ENCODE measurements at places on chromosomes 12 and 14.
A peak's percentile ranks its signal among the peaks of the same experiment; 100 is the strongest.

DNA sequence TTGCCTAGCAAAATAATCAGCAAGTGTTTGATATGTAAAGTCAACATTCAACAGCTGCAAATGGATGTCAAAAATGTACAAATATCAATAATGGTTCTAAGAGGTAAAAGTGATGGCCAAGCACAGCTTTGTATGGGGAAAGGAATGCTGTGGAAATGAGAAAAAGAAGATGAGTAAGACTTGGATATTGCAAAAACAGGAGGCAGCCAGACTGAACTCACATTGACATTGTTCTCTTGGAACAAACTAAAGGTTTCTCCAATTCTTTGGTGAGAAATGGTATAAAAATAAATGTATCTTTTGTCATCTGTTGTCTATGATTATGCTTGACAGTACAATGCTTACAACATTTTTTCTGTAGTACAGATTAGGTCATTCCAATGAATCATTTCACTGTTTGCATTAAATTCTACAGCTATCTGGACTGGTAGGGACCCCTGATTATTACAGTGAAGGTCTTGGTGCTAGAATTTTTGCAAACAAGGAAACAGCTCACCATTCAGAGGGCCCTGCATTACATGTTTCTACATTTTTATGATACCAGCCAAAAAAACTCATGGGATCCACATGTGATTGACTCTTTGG, 465.7 kb downstream of the NOVA1 start:
- DNase-seq = no peak

- DNase-seq = no peak
These were observed 42.9 kb upstream of the KCNA5 start for GRCh38 chr12:5000658-5001385.

DNA sequence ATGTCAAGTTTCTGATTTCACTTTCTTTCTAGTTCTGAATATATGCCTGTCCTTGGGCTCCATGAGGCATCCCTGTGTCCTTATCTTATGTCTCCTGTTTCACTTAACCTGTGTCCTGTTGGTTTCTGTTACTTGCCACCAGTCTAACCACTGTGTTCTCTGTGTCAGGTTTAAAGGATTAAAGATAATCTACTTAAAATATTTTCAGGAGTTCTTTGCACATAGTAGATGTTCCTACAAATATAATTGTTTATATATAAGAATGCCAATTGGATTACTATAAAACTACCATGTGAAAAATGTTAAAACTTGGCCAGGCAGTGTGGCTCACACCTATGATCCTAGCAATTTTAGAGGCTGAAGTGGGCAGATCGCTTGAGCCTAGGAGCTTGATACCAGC, 406.4 kb downstream of the CCER1 start:
- no peak for DNase-seq

GRCh38 chr12:105272152-105272551, 36.2 kb upstream of the APPL2 start:
- DNase-seq = no peak

GRCh38 chr12:52582971-52583456, 9.4 kb upstream of the KRT74 start:
- peak; percentile 91 for DNase-seq

DNA sequence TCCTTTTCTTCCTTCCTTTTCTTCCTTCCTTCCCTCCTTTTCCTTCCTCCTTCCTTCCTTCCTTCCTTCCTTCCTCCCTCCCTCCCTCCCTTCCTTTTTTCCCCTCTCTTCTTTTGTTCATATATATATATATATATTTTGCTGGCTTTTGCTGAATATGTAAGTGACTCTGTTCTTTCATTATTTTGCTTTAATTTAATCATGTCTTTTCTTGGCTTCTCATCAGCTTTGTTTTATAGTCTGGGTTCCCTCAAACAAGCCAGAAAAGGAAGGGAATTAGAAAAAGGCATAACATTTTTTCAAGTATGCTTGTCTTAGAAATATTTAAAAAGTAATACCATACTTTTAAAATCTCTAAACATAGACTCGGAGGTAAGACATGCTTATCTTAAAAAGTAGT, 219.9 kb upstream of the ATXN7L3B start:
- no peak for DNase-seq

- no peak for DNase-seq
These were observed 159.0 kb upstream of the PZP start for GRCh38 chr12:9367201-9367600.

- DNase-seq = no peak
These were observed 39.5 kb upstream of the NT5DC3 start for GRCh38 chr12:103880299-103881142.

DNA sequence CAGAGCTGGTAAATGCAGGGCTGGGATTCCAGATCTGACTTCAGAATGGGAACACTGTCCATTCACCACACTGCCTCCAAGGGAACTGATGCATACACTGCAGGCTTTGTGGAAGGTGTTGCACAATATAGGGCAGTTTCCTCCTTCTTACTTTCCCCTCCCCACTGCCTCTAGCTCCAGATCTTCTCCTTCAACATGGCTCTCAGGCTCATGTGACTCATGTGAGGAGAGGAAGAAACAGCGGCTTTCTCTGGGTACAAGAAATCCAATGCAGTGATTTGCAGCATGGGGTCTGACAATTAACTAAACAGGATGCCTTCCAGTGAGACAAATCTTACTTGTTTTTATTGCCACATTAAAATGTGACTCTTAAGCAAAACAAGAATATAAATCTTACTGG, 447.6 kb upstream of the CCDC196 start:
- DNase-seq = peak; percentile 7

- DNase-seq = no peak
These were observed 29.9 kb upstream of the BCDIN3D start for GRCh38 chr12:49872781-49873181.

- no peak for DNase-seq
These were observed 90.4 kb downstream of the PPP2R5E start for GRCh38 chr14:63452796-63453195.

GRCh38 chr14:93085911-93086310, 29.8 kb downstream of the ITPK1 start:
- no peak for DNase-seq

DNA sequence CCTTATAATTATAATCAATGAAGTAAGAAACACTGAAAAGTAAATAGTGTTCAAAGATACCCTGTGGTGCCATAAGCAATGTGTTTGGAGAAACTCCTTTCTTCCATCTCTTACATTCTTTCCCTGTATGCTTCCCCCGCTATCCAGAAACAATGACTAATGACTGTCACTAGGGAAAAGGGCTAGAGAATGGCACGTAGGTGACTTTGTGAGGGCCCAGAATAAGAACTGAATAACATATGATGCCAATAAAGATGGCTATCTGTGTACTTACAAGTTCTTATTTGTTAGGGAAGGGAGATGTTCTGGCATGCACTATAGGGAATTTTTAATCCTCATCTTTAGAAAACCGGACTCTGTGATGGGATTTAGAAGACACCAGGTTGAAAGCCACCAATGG, 4.7 kb upstream of the KRT7 start:
- no peak for DNase-seq

- DNase-seq = no peak
These were observed 6.0 kb downstream of the EML5 start for GRCh38 chr14:88786715-88787114.

- no peak for DNase-seq
These were observed 113.0 kb downstream of the MED13L start for GRCh38 chr12:116164250-116165035.

DNA sequence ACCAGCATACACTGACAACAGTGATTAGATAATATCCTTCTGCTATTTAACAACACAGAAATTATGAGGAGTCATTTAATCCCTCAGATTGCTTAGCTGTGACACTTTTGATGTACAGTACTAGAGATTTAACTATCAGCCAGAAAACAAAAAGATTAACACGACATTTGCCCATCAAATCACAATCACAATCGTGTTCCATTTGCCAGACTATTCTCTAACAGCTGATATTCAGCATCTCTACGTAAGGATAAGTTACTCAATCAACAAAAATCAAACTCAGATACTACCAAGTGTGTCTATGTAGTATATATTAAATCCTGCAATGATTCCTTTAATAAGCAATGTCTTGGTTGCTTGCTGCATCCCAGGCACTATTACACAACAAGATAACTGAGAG, 558.7 kb upstream of the USP15 start:
- DNase-seq = no peak

GRCh38 chr12:119649202-119649808, 18.6 kb upstream of the PRKAB1 start:
- DNase-seq = peak; percentile 17

DNA sequence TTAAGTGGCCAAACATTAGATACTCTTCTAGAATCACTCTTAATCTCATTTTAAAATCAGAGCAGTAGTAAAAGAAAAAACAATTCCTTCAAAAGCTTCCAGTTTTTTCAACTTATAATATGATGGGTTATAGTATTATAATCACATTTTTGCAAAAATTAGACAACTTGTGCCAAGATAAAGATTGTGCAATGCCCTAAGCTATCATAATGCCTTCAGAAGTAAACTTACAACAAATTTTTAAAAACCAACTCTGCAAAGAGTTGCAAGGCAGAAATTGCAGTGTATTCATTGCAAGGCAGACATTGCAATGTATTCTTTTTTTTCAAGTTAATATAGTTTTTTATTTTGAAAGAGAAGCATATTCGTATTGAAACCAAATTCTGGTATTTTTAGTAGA, 47.2 kb upstream of the KITLG start:
- no peak for DNase-seq

DNA sequence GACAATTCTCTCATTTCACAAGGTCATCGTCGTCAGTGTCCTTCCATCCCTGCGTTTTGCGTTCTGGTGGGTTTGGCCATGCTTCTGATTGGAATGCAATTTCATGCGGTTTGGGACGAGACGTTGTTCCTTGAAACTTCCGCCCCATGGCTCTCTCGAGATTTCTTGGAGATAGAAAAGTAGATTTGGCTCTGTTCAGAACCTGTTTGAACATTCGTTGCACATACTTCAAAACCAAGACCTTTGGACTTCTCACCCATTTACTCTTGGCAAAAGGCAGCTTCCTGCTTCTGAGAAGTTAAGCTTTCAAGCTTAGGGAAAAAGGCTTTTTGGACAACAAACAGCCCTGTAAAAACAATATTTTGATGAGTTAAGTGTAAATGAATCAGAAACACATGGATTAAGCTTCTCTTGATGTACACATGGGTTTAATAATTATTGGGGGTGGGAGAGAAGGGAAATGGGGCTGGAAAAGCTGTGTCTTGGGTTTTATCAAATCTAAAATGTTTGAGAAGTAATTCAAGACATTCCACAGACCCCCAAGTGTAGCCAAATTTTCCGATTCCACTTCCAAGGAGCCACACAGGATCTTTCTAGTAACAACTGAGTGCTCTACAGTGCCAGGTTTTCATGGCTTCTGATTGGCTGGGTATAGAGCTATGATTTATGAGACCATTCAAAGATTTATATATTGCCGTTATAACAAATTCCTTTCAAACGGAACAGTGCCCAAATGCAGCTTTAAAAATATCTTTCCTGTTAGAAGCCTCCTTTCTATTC, 467.2 kb downstream of the MED13L start:
- no peak for DNase-seq

GRCh38 chr14:48275301-48275700, 599.9 kb upstream of the MDGA2 start:
- no peak for DNase-seq

DNA sequence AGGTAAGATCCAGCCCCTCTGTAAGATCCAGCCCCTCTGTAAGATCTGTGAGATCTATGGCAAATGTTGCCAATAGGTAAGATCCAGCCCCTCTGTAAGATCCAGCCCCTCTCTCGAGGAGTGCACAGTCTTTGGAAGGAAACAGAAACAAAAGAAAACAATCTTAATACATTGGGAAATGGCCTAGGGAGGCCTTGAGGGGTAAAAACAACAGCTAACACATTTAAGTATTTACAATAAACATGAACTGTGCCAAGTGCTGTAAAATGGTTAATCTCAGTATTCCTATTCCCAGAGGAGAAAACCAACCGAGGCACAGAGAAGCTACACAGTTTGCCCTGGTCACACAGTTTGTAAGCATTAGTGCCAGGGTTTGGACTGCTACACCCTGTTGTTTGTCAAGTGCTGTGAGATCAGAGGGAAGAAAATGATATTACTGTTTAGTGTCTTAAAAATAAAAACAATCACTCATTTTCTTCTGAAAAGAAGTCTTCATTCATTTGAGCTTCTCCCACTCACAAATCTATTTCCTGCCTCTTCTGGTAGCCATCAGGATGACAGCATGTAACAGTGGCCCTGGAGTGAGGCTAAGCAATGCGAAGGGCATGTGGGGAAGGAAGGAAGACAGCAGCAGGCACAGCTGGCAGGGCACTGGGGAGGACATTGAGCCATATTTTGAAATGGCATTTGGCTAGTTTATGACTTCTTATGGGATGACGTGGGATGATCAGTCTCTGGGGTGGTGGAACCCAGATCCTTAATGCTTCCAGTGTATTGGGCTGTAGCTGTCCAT, 118.7 kb upstream of the PTPRQ start:
- DNase-seq = no peak

Measured in SW480 (cell line).